H1 (cell line): ENCODE measurements at places on chromosomes 16 and 17. TPM values are rescaled to one million over a fixed set of nuclear protein-coding genes. Genes with fewer than 3 reads are reported as not detected.

Gene MPV17L
- total RNA-seq = 7.3 and 8.2 TPM in 2 replicates

GRCh38 chr17:60557805-60558204, 31.8 kb upstream of the APPBP2 start:
- no peaks in the 10 kb centered on the region for H3K27me3 ChIP-seq
- no peak for DNase-seq
- no peak overlapping the region for H3K27ac ChIP-seq

Gene ANKRD40CL
- total RNA-seq = not detected in 2 replicates

- no peaks in the 10 kb centered on the region for H3K36me3 ChIP-seq
- H3K27ac ChIP-seq = no peak overlapping the region
- no peak overlapping the region for H3K4me3 ChIP-seq
- H3K27me3 ChIP-seq = no peaks in the 10 kb centered on the region
- DNase-seq = no peak
These were observed 297.0 kb downstream of the MAP2K6 start for GRCh38 chr17:69711541-69711940.

GRCh38 chr17:2963332-2964027, 99.9 kb downstream of the OR1D5 start:
- H3K27me3 ChIP-seq = no peaks in the 10 kb centered on the region
- H3K4me3 ChIP-seq = no peak overlapping the region
- no peak overlapping the region; the same call in 1 of the 2 replicates for H3K27ac ChIP-seq
- 0 out of 2 replicates have a peak, but pooled peaks cover 2% of the 10 kb centered on the region for H3K4me1 ChIP-seq

Gene ACAP1
- total RNA-seq = 45.1 and 49.2 TPM in 2 replicates

Gene KRT20
- not detected in 2 replicates for total RNA-seq

Gene BRIP1
- total RNA-seq = 19.1 and 19.2 TPM in 2 replicates

Gene HOXB6
- total RNA-seq = not detected in 2 replicates

DNA sequence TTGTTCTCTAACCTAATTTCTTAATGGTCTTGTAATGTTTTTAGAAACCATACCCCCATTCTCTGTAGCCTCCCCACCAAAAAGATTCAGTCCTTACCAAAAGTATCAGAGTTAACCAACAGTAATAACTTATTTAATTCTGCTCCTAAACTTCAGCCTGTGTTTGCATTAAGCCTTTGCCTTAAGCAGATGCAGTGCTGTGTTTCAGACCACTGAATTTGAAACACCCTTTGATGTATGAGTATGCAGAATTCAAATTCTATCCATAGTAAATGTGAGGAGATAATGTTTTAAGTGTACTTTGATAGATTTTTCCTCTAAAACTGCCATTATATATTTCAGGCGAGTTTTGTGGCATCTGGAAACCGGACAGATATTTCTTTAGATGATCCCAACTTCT, 171.6 kb upstream of the RBL2 start:
- H3K4me3 ChIP-seq = no peak overlapping the region
- H3K36me3 ChIP-seq = peaks cover 4% of the 10 kb centered on the region
- H3K27ac ChIP-seq = no peak overlapping the region
- DNase-seq = no peak
- H3K27me3 ChIP-seq = no peaks in the 10 kb centered on the region
- no peaks in the 10 kb centered on the region for H3K4me1 ChIP-seq

Gene SEPTIN12
- not detected in 2 replicates for total RNA-seq
